Endodermal cell (in vitro differentiated cells): ENCODE measurements at places on chromosomes 4 and X. TPM values are rescaled to one million over a fixed set of nuclear protein-coding genes. Genes with fewer than 3 reads are reported as not detected.
A peak's percentile ranks its signal among the peaks of the same experiment; 100 is the strongest.

DNA sequence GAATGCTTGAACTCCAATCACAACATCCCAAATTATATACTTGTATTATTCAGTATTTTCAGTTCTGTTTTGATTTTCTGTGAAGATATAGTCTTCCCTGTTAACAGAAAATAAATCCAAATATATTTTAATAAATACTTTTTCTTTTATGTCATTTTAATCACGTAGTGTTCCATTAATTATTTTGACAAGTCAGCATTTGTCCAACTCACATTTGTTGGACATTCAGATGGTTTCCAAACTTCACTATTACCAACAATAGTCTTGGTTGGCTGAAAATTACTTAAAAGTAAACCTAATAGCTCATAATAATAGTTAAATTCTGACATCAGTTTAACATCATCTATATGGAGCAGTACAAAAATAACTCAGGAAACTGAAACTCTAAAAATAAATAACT, 60.7 kb upstream of the SPANXD start:
- no peak for DNase-seq

DNA sequence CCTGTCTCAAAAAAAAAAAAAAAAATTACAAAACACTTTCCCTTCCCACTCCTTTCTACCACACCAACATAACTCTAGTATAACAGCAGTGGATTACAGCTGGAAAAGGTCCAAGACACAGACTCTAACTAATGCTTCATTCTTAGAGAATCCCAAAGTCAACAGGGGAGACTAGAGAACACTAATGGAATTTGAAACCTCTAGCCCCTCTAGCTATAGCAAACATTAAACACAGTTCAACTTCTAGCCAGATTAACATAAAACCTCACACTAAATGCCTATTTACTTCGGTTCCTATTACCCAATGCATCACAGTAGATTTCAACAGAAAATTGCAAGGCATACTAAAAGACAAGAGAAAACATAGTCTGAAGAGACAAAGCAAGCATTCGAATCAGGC, 10.5 kb upstream of the DHX15 start:
- DNase-seq = no peak

GRCh38 chr4:118866442-118866841, 22.2 kb upstream of the SYNPO2 start:
- DNase-seq = no peak

DNA sequence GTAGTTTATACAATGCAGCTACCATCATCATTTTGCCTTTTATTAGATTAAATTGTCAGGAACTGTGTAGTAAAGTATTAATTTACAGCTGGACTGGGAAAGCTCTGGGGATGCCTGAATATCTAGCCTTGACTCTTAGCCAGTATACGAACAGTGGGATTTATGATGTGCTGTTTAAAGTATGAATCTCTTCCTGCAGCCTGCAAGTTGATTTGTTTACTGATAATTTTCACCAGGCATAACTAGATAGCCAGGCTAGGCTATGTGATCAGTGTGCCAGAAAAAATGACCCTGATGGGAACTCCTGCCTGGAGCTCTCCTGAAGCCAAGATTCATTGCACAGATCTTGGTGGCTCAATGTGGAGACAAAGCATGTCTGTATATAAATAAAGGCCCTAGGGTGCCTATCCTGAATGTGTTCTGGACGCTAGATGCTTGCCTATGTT, 119.2 kb downstream of the SCLT1 start:
- no peak for DNase-seq

DNA sequence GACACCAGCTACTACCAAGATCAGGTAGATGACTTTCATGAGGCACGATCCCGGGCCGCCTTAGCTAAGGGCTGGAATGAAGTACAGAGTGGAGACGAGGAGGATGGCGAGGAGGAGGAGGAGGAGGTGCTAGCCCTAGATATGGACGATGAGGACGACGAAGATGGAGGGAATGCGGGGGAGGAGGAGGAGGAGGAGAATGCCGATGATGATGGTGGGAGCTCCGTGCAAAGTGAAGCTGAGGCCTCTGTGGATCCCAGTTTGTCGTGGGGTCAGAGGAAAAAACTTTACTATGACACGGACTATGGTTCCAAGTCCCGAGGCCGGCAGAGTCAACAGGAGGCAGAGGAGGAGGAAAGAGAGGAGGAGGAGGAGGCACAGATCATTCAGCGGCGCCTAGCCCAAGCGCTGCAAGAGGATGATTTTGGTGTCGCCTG, 481 bp downstream of the UTP3 start:
- DNase-seq = peak; percentile 57

WNK3 gene
- 30.7 and 40.4 TPM in 2 replicates for total RNA-seq

GPR82 gene
- not detected in 2 replicates for total RNA-seq

MAGEB2 gene
- not detected in 2 replicates for total RNA-seq
